ENCODE measurements at places on chromosomes 11 and 22.

GRCh38 chr11:118301600-118302195, 2.8 kb upstream of the CD3E start:
- DNase-seq: no peak

- no peak for DNase-seq
Observed at GRCh38 chr11:76253416-76253815, 47.1 kb upstream of the WNT11 start.

GRCh38 chr22:26957897-26958296, 300.5 kb downstream of the MIAT start:
- DNase-seq: no peak

- DNase-seq: no peak
Observed at GRCh38 chr11:118804094-118804493, 13.1 kb upstream of the DDX6 start.

- DNase-seq: no peak
Observed at GRCh38 chr11:128465531-128465930, 121.8 kb downstream of the ETS1 start.
